Caki2 (cell line): ENCODE measurements at places on chromosomes 16 and 17. TPM values are rescaled to one million over a fixed set of nuclear protein-coding genes. Genes with fewer than 3 reads are reported as not detected.

- no peak for DNase-seq
These were observed 3.8 kb downstream of the EVPLL start for GRCh38 chr17:18381158-18381952.

- peak; percentile 13 for DNase-seq
These were observed 299.8 kb downstream of the CNTNAP4 start for GRCh38 chr16:76577003-76577402.

- DNase-seq: no peak
These were observed 37.9 kb downstream of the IRF8 start for GRCh38 chr16:85936816-85937215.

GRCh38 chr16:53090286-53090590 is 35.4 kb downstream of the CHD9 start:
- no peak for DNase-seq

GRCh38 chr16:10743610-10744369 is at the start of gene NUBP1:
Gene NUBP1 (plus strand): TSS chr16:10743842. CDS start chr16:10743864, 22 bp downstream.
- DNase-seq: peak; percentile 98

DNA sequence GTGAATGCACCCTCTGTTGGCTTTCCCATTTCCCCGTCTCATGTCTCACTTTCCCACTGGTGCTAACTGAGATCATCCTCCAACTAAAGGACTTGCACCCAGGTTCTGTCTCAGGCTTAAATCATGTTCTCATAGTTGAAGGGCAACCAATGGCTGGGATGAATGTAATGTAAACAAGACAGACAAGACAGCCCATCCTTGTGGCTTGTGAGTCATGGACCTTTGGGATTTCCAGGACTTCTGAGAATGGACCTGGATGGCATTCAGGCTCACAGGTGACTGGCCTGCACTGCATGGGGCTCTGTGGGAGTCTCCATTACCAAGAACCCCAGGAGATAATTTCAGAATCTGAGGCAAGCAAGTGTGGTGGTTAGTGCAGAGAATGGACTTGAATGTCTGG is 347.5 kb downstream of the HAPSTR1 start:
- peak; percentile 42 for DNase-seq

- no peak for DNase-seq
These were observed 166.9 kb downstream of the LGALS9B start for GRCh38 chr17:20300436-20300934.

The ARHGAP23 gene
- 1.4 and 2.3 TPM in 2 replicates for total RNA-seq
